Upper lobe of left lung (tissue), 6 donors: ENCODE measurements at places on chromosomes 3 and 15.
A peak's percentile ranks its signal among the peaks of the same experiment; 100 is the strongest.

- no peaks in the 10 kb centered on the region for H3K36me3 ChIP-seq
- H3K27me3 ChIP-seq, result no peaks in the 10 kb centered on the region
- no peak overlapping the region for H3K4me3 ChIP-seq
Measured at GRCh38 chr15:81625896-81626295, 251.9 kb upstream of the TMC3 start.

- no peaks in the 10 kb centered on the region for H3K27me3 ChIP-seq
- H3K36me3 ChIP-seq, result peaks cover 32% of the 10 kb centered on the region
- H3K4me3 ChIP-seq, result no peak overlapping the region
- no peak overlapping the region for H3K27ac ChIP-seq
- H3K4me1 ChIP-seq, result peaks cover 10% of the 10 kb centered on the region
Measured at GRCh38 chr3:53113293-53114010, 16.8 kb downstream of the RFT1 start.

- no peak for DNase-seq
- H3K4me3 ChIP-seq, result no peak overlapping the region
- peaks cover 7% of the 10 kb centered on the region for H3K4me1 ChIP-seq
- H3K27ac ChIP-seq, result no peak overlapping the region
- no peaks in the 10 kb centered on the region for H3K27me3 ChIP-seq
Measured at GRCh38 chr3:11224010-11224409, 48.2 kb upstream of the ATG7 start.

- no peak overlapping the region for H3K4me3 ChIP-seq
- DNase-seq, result no peak
- no peaks in the 10 kb centered on the region for H3K4me1 ChIP-seq
- H3K27me3 ChIP-seq, result no peaks in the 10 kb centered on the region
- H3K27ac ChIP-seq, result no peak overlapping the region
- H3K36me3 ChIP-seq, result no peaks in the 10 kb centered on the region
Measured at GRCh38 chr3:15660055-15660935, 58.8 kb downstream of the BTD start.

- H3K27me3 ChIP-seq, result no peaks in the 10 kb centered on the region
- no peaks in the 10 kb centered on the region for H3K4me1 ChIP-seq
Measured at GRCh38 chr15:53378096-53378800, 381.2 kb downstream of the WDR72 start.

DNA sequence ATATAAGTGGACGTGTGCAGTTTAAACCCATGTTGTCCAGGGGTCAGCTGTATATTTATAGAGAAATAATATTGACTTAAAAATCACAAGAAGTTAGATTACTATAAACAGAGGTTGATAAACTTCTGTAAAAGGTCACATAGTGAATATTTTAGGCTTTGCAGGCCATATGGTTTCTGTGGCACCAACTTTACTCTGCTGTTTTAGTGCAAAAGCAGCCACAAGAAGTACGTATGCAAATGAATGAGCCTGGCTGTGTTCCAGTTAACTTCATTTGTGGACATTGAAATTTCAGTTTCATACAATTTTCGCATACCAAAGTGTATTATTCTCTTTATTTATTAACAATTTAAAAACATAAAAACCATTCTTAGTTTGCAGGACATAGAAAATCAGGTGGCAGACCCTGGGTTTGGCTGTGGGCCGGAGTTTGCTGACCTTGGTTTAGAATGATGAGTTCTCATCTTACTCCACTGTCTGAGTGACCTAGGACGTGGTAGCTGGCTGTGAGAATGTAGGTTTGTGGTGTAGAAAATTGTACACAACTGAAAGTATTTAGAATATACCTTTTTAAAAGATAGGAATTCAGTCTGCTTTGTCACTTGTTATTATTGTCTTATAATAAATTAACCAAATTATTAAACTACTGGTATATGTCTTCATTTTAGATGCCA is 16.3 kb downstream of the FAN1 start:
- no peaks in the 10 kb centered on the region for H3K4me1 ChIP-seq
- H3K27me3 ChIP-seq, result no peaks in the 10 kb centered on the region
- no peak overlapping the region for H3K27ac ChIP-seq
- H3K4me3 ChIP-seq, result no peak overlapping the region

DNA sequence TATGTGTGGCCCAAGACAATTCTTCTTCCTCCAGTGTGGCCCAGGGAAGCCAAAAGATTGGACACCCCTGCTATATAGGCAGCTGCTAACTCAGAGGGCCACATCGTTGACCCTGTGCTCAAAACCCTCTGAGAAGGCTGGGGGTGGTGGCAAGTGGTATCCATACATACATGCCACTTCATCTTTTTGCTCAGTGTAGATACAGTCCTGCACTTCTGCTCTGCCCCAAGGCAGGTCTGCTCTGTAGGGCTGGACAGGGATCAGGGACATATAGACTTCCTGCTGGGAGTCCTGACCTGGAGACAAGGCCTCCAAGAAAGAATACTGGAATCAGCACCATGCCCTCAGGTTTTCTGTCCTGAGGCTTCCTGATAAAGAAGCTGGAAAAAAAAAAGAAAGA is 4.5 kb upstream of the HCN4 start:
- H3K4me3 ChIP-seq, result no peak overlapping the region
- peaks cover 6% of the 10 kb centered on the region for H3K4me1 ChIP-seq
- no peak overlapping the region for H3K27ac ChIP-seq
- DNase-seq, result no peak
- no peaks in the 10 kb centered on the region for H3K27me3 ChIP-seq

- H3K27ac ChIP-seq, result no peak overlapping the region
- no peaks in the 10 kb centered on the region for H3K4me1 ChIP-seq
- no peak for DNase-seq
- H3K36me3 ChIP-seq, result no peaks in the 10 kb centered on the region
- no peaks in the 10 kb centered on the region for H3K27me3 ChIP-seq
- H3K4me3 ChIP-seq, result no peak overlapping the region
Measured at GRCh38 chr3:5388091-5388490, 200.6 kb downstream of the EDEM1 start.

GRCh38 chr15:65066635-65067316 is 1.0 kb downstream of the RASL12 start:
- H3K36me3 ChIP-seq, result no peaks in the 10 kb centered on the region
- peak overlapping the region; percentile 44 for H3K4me3 ChIP-seq
- H3K27ac ChIP-seq, result peak overlapping the region; percentile 89
- peaks cover 12% of the 10 kb centered on the region for H3K27me3 ChIP-seq
- peaks cover 15% of the 10 kb centered on the region for H3K4me1 ChIP-seq

DNA sequence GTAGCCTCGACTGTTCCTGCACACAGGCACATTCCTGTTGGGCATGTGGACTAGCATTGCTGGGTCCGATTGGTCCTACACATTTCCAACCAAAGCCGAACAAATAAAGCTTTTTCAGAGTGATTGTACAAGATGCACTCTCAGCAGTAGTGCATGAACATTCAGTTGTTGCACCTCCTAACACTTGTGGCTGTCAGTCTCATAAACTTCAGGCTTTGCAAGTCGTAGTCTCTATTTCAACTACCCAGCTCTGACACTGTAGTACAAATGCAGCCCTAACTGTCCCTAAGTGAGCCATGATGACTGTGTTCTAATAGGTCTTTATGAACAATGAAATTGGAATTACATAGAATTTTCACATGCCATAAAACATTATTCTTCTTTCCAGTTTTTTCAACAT is 281.7 kb upstream of the ATP10A start:
- H3K4me3 ChIP-seq, result no peak overlapping the region
- H3K27me3 ChIP-seq, result no peaks in the 10 kb centered on the region
- H3K4me1 ChIP-seq, result no peaks in the 10 kb centered on the region
- no peaks in the 10 kb centered on the region for H3K36me3 ChIP-seq

DNA sequence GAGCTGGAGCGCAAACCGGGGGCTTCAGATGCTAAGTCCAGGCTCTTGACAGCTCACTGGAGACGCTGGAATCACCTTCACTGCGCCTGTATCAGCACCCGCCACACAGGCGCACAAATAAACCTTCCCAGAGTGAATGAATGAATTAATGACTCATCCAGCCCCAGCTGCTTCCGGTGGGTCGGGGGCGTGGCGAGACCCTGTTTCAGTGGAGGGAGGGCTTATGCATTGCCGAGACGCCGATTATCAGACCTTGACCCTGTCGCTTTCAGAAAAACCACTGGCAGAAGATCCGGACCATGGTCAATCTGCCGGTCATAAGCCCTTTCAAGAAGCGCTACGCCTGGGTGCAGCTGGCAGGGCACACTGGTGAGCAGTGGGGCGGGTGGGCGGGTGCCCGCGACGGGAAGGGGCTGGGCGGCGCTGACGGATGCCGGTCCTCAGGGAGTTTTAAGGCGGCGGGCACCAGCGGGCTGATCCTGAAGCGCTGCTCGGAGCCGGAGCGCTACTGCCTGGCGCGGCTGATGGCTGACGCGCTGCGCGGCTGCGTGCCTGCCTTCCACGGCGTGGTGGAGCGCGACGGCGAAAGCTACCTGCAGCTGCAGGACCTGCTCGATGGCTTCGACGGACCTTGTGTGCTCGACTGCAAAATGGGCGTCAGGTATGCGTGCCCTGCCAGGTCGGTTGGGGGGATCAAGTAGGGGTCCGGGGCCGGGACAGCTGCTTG is 7.7 kb downstream of the ITPKA start:
- peak overlapping the region; percentile 36 for H3K4me3 ChIP-seq
- peak; percentile 87 for DNase-seq
- H3K27ac ChIP-seq, result no peak overlapping the region
- no peaks in the 10 kb centered on the region for H3K36me3 ChIP-seq
- peaks cover 24% of the 10 kb centered on the region for H3K4me1 ChIP-seq
